ENCODE measurements at places on chromosomes 6 and 20.
A peak's percentile ranks its signal among the peaks of the same experiment; 100 is the strongest.

DNA sequence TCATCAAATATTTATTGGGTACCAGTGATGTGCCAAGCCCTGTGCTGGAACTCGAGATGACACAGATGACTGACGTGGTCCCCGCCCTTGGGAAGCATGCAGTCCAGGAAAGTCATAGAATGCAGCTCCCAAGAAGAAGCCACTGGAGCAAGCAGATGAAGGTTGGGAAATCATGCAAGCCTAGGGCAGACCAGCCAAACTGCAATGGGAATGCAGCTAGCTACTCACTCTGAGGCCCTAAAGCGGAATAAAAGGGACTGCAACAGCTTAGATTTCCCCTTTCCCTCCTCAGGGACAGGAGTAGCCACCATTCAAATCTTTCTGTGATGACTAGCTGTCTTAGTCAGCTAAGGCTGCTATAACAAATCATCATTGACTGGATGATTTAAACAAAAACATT, 152.2 kb downstream of the MAFB start:
- DNase-seq: no peak

DNA sequence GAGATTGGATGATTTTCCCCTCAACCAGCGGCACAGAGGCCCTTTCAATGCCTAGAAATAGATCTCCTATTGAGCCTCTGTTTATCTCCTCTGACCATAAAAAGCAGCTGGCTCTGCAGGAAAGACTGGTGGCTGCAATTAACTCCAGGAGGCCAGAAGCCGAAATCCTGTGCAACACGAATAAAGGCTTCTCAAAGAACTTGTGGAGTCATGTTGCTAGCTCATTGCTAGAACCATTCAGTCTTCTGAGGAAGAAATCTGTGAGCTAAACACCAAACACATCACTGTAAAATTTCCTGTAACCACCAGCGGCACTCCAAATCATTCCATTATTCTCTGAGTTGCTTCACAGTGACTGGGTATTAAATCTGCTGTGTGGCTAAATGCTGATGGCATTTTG, 49.1 kb upstream of the TPD52L1 start:
- DNase-seq: no peak

DNA sequence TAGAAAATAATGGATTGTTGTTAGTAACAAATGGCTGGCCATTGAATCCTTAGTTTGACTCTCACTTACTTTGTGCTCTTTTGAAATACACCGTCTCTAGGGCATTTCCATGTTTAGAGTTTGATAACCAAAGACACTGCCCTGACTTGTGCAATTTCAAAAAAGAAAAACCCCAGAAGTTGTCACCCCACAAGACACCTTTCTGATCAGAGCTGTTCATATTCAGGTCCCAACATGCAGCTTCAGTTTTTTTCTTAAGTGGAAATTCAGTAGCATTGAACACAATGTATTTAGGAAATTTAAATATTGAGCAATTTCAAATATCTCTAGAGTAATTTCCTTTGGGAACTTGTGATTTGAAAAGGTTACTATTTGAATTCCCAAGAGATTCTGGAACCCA, 19.4 kb downstream of the CRYBG1 start:
- no peak for DNase-seq

DNA sequence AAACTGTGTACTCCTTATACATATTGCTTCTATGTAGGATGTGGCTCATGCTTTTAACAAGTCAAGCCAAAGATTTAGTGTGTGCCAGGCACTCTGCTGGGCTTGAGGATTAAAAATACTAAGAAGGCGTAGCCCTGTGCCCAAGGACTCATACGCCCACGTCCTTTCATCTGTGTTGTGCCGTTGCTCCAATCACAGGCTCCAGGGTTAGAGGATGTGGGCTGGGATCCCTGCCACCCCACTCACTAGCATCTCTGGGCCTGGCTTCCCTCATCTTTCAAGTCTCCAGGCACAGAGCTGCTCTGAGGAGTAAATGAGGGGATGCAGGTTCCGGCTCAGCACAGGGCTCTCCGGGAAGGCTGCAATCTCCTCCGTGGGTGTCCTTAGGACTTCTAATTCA, 214.2 kb downstream of the SYNDIG1 start:
- DNase-seq: no peak

DNA sequence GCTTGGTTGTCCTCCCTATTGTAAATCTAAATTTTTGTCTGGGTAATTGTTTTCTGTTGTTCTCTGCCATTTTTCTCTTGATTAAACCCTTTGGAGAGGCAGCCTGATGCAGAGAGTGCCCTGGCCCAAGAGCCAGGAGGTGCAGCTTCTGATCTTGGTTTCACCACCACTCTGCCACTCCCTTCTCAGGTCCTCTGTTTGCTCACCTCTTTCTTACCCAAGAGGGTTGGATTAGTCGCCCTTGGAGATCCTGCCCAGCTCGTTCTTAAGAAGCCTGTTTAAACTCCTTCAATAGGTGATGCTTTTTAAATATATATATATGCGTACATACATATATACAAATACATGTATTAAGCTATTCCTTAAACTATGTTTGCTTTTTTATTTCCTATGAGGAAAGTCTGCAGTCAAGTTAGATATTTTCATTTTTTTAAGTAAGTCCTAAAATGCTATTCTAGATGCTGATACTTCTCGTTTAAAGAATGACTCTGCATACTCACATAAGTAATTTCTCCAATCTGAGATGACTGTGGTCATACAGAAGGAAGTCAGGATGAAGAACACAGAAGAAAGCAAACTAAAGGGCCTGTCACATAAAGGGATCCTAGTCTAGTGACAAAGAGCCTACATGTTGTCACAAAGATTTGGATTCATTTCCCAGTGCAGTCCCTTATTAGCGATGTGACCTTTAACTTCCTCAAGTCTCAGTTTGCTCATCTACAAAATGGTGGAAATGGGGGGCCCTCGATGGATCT, 19.9 kb downstream of the TPD52L1 start:
- DNase-seq: no peak

- no peak for DNase-seq
Measured at GRCh38 chr20:62686869-62687830, 21.5 kb upstream of the NTSR1 start.

- no peak for DNase-seq
Measured at GRCh38 chr20:62501801-62502495, 26.2 kb upstream of the GATA5 start.

GRCh38 chr6:18412068-18412467, 24.9 kb downstream of the RNF144B start:
- no peak for DNase-seq

DNA sequence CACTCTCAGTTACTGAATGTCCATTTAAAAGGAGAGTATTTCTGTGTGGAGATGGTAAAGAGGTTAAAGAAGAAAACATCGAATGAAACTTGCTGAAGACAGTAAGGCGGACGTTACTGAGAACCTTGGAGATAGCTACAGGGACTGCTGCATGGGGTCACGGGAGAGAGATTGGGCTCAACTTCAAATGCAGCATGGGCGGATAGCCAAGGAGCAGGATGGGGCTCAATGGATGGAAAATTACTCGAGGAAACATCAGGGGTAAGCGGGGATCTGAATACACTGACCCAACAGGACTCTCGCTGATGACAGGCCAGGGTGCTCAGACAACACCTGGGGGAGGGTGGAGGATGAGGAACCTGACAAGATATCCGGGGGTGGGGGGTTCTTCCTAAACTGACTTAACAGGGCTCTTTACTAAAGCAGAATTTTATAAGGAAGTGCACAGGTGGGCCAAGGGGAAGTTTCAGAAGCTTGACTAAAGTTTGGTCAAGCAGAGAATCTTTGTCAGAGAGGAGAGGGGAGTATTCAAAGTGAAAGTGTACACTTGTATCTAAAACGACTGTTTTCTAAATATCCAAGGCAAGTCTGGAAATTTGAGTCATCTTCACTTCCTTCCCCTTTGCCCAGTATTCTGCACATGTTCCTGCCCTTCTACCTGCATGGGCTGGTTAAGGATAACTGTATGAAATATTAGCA, 22.8 kb downstream of the ECT2L start:
- no peak for DNase-seq

DNA sequence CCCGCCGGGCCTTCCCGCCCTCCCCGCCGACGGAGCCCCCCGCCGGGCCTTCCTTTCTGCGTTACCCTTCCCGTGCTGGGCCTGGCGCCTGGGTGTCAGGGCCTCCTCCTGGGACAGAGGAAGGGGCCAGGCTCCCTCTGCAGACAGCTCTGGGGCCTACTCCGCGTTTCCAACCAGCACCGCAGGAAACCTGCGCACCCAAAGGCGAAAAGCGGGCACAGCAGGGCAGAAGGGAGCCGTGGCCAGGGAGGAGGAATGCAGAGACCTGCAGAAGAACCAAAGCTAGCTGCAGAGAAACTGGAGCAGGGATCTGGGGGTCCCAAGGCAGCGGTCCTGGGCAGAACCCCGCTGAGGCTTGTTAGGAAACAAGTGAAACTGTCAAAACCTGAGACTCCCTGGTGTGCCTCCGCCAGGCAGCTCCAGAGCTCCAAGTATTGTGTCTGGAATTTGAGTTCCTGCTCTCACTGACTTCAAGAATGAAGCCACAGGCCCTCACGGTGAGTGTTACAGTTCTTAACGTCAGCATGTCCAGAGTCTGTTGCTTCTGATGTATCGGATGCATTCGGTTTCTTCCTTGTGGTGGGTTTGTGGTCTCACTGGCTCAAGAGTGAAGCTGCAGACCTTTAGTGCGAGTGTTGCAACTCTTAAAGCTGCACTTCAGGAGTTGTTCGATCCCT, 33.3 kb downstream of the IRF4 start:
- DNase-seq: no peak

DNA sequence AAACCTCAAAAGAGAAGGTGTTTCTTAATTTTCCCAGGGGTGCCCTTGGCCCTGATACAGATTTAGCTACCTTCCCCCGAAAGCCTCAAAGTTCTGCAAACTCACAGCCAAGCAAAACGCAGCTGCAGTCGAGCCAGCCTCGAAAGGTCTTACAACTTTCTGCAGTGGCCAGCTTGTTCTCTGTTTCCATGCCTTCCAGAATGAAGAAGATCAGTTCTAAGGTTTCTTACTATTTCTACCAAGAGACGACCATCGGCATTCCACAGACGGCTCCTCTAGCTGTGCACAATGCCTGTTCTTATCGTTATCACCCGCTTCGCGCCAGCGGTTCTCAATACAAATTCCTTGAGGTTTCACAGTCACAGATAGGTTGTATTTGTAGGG, 28.5 kb upstream of the CCR6 start:
- no peak for DNase-seq

DNA sequence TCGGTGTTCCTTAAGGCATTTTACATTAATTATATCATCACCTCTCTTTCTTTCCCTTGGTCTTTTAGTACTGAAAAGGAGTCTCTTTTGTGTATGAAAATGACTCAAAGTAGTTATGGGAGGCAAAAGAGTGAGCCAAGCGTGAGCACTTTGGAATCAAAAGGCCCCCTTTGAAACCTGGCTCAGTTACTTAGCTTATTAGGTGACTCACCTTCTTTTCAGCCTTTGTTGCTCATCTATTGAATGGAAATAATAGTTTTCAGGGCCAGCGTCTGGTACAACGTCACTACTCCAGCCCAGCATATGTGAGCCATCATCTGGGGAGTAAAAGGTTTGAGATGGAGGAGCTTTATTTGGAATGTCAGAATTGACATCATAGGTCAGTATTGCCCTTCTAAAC, 147.4 kb upstream of the SCGN start:
- DNase-seq: peak; percentile 39

DNA sequence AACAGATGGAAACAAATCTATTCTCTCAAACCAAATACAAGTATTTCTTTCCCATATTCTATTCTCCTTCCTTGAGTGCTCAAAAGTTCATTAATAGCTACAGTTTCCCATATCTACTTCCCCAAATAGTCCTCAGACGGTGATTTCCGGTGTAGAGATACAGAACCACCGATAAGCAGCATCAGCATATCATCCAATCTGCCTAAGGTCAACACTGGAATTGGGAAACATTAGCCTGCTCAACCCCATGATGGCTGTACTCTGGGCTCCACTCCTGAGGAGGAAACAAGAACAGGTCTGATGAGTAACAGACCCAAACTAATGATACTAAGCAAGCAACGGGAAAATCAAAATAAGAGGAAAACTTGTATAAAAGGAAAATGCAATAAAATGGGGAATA, 115.6 kb downstream of the EPB41L2 start:
- DNase-seq: no peak

Data from NCI-H1436 (cell line).